Activated CD4-positive, alpha-beta T cell treated with anti-CD3 and anti-CD28 coated beads, Interleukin-2, amount 50 U/mL, for 48 hours (primary cell): ENCODE measurements at places on chromosomes 7 and 10.

GRCh38 chr7:938546-939185 is 15.8 kb downstream of the ADAP1 start:
- DNase-seq, result no peak

DNA sequence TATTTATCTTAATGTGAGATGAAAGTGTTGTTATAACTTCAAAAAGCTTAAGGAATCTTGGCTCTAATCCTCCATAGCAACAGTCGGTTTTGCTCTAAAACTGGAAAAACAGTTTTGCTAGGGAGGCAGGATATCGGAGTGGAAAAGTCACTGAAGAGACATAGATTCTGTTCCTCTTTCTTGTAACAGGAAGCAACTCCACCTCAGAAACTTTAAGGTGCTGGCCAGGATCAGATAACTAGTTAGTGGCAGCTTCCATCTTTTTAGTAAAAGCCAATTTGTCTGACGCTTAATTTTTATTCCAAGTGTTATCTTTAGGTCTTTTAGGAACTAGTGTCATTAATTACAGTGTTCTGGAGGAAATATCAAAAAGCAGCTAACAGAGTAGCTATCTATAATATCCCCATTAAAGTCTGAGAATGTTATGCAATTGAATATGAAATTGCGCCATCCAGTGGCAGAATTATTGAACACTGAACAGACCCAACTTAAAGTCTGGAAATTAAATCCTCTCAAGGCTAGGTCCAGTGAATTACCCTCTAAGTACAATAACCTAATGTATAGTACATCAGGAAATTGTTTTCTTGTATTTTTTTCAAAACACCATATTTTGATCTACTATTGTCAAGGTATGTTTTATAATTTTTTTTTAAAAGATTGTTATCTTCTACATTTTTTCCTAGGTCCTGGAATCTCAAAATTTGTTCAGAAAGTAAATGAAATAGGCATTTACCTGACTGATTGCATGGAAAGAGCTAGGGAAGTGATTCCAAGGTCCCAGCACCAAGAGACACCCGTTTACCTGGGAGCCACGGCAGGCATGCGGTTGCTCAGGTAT is 65.9 kb upstream of the CC2D2B start:
- peak; percentile 41 for DNase-seq

- no peak for DNase-seq
Measured at GRCh38 chr7:12879139-12879538, 191.7 kb downstream of the ARL4A start.

DNA sequence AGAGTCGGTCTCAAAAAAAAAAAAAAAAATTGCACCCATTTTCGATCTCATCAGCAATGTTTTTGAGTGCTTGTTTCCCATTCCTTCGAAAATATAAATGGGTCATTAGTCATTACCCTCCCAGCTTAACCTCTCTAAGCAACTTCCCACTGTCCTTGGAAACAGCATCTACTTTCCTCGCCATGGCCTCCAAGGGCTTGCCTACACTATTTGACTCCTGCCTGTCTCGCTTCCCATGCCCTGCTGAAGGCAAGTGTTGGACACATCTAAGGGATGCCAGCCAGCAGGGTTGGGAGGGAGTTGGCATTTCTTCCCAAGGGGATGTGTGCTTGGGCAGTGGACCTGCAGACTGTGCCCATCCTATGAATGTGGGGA is 12.7 kb upstream of the RHBDD2 start:
- no peak for DNase-seq

DNA sequence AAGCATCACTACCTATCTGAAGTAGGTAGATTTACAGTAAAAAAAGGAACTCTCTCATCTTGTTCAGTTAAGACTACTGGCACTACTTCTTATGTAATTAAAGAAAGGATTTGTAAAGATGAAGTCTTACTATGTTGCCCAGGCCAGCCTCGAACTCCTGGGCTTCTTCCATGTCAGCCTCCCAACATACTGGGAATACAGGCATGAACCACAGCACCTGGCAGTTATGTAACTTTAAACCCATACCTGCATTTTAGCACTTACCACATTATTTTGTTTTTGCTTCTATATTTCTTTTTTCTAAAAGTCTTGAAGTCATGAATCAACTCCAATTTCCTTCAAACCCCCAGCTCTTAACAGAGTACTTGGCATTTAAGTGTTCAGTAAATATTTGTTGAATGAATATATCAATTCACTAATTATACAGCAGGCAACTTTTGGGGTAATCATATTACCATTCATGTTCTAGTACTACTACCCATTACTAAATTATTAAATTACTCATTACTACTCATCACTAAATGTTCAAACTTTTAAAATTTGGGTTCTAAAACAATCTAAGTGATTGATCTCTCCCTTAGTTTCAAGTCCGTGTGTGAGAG is 31.6 kb upstream of the CCDC71L start:
- DNase-seq, result no peak

DNA sequence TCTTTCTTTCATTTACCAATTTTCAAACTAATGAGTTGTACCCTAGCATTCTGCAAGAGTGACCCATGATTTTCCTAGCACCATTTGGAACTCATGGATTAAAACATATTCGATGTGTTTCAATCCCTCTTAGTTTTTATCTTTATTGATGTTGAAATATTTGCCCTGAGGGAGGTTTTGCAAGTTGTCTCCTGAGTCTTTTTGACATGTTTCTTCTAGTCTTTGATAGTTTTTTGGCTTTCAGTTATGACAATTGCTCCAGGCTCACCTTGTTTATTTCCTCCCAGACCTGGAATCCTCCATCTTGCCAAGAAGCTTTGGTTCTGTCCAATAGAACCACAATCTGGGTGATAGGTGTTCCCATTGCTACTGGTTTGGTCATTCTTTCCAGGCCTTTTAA is 327.8 kb downstream of the WDR11 start:
- DNase-seq, result no peak

DNA sequence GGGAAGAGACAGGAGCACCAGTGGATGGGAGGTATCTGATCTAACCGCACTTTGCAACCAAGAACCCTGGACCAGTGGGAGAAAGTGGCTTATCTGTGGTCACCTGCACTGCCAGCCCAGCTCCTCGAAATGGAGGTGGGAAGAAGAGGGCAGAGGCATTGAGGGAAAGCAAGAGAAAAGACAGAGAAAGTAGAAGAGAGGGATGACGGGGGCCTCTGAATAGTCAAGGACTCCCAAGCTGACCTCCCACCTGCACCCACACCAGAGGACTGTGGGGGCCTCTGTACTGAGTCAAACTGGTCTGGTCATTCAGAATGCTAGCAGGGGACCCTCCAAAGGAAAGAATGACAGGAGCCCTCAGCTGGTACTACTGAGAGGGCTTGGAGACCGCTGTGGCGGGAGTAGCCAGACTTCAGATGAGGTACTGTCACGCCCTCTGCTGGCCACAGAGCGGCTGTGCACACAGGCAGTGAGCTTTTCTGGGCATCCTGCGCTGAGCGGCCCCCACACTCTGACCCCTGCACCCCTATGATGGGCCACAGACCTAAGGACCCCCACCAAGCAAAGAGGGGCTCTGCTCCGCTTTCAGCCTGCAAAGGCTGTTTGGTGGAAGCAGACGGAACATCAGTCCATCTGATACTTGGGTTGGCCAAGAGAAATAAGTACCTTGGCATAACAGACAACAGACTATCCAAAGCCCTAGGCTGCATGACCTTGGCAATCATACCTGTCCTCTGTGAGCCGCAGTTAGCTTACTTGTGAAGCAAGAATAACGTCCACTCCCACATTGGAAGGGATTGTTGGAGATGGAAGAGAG is 112.9 kb downstream of the COL13A1 start:
- peak; percentile 70 for DNase-seq

- peak; percentile 36 for DNase-seq
Measured at GRCh38 chr7:91941450-91941849, 788 bp downstream of the AKAP9 start.

DNA sequence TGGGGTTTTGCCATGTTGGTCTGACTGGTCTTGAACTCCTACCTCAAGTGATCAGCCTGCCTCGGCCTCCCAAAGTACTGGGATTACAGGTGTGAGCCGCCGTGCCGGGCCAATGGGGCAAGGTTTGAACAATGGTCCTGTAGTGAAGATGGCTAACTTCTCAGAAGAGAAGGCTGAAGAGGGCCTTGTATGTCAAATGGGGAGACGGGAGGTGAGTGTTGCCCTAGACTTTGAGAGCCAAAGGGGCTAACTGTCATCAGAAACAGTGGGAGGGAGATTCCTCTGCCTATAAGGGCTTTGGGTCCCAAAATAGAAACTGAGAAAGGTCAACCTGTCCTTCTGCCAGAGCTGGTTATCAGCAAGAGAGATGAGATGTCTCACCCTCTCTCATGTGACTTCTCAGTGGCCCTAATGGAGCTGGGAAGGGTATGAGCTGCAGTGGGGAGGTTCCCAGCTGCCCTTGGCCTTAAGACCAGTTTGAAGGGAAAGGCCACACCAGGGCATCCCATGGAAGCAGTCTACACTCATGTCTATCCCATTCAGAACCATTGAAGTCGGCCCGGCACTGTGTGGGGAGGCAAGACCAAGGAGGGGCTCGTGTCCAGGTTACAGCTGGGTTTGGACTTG is 1.3 kb upstream of the SAMD8 start:
- no peak for DNase-seq

GRCh38 chr10:26738301-26738911 is 40.9 kb downstream of the PDSS1 start:
- no peak for DNase-seq

DNA sequence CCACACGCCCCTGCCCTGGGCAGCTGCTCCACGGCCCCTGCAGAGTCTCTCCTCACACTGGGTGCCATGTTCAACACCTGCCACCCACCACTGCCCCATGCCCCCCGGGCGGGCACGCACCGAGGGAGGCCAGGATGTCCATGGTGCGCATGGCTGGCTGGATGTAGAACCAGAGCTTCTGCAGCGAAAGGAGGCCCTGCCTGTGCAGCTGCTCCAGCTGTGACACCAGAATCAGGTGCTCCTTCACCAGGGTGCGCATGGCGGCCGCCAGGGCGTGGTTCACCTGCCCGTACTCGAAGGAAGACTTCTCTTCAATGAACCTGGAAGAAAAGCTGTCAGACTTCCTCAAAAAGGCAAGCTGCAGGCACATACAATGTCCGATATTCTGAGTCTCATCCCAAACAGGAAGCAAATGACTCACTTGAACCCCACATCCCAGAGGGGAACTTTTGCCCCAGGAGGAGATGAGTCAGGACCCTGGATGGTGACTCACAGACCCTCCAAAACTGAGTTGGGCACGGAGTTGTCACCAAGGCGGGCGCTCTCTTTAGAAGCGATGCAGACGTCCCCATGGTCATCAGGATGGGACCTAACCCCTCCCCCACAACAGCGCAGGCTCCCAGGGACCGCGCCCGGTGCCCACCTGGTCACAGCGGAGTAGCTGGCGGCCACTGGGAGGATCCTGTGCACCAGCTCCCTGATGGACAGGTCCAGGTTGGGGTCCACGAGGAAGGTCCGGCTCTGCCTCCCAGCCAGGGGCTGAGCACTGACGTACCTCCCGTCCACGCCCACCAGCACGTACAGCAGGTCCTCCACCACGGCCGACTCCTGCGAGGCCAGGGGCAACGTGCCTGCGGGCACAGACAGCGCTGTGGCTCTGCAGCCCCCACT is 15.5 kb downstream of the TUBGCP2 start:
- no peak for DNase-seq

DNA sequence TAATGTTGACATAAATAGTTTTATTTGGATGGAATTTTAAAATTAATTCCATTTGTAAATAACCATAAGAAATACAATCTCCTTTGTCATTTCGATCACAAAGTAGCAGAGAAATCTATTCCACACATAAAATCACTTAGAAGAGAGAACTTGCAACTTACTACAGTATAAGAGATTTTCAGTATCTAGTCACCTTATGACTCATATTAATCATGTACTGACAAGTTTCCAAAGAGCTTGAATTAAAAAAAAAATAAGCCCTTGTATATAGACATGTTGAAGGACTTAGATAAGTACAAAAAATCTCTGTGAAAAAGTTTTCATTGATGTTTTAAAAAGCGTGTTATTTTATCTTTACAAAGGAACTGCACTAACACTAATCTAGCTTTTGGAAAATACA is 207.1 kb upstream of the ETV1 start:
- no peak for DNase-seq

DNA sequence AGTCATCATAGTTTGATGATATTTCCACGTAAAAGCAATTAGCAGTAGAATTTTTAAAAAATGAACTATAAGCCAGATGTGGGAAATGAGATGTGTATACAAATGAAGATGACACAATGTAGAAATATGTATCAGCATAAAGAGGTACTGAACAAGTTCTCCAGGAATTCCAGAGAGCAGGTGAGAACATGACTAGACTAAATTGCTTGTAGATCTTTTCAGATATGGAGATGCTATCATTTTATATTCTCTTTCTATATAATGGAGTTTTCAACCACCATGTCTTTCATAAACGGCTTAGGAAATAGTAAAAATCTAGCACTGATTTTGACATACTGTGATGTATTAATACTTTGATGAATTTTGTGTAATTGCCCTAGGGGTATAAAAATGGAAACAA is 130.9 kb downstream of the SEMA3D start:
- DNase-seq, result no peak

GRCh38 chr7:54961391-54961790 is 57.4 kb upstream of the EGFR start:
- DNase-seq, result no peak

- no peak for DNase-seq
Measured at GRCh38 chr10:129853562-129853903, 110.5 kb downstream of the EBF3 start.

GRCh38 chr10:32139223-32140073 is 83.2 kb upstream of the KIF5B start:
- DNase-seq, result no peak

GRCh38 chr10:72783410-72783833 is 91.5 kb downstream of the MCU start:
- DNase-seq, result no peak
